ENCODE measurements at places on chromosomes 2 and 18.

DNA sequence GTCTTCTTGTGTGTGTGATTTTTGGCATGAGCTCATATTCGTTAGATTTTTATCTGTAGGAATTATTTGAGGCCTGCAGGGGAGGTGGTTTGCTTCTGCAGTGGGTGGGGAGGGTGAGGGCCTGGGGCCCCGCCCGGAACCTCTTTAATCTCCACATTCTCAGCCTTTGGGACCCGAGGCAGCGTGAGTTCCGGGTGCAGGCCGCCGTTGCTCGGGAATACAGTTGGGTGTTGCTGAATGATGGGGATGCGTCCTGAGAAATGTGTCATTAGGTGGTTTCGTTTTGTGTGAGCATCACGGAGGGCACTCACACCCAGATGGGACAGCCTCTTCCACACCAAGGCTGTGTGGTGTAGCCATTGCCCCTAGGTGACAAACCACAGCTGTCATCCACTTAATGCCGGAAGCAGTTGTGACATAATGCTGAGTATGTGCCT, 13.7 kb upstream of the GAL3ST2 start:
- no peak overlapping the region for H3K4me3 ChIP-seq
- H3K27me3 ChIP-seq, result peaks cover 3% of the 10 kb centered on the region
- H3K4me1 ChIP-seq, result peaks cover 5% of the 10 kb centered on the region
- no peak for DNase-seq
- peaks cover 20% of the 10 kb centered on the region for H3K36me3 ChIP-seq

DNA sequence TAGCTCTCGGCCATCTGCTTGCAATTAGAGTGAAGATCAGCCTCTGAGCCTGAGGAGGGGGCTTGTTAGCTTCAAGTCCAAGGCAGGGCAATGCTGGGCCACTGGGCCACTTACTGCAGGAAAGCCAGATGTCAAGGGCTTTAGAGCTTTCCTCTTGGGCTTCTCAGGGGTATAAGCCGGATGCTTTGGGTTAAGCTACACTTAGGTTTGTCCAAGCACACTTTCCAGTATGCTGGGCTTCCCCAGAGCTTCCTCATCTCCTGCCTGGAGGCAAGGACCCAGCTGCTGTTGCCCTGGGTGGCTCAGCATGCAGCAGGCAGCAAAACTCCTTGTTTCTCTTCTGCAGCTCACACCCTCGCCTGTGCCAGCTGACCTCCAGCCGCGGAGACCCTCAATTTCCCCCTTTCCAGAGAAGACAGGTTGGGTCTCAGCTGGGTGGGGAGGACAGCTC, 29.0 kb upstream of the ATOH8 start:
- no peaks in the 10 kb centered on the region for H3K36me3 ChIP-seq
- H3K4me3 ChIP-seq, result no peak overlapping the region
- H3K27ac ChIP-seq, result no peak overlapping the region

DNA sequence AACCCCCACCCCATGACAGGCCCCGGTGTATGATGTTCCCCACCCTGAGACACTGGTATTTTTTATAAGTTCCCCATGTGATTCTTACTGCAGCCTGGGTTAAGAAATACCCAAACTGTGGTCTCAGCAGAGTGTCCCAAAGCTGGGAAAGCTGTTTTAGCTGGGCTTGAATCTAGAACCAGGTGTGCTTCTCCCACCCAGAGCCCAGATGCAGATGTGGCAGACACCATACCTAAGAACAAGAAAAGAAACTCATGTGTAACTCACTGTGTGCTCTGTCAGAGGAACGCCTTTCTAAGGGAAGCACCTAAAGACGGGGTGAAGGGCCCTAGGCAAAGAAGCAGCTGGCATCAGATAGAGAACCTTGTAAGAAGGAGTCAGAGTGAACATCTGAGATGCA, 23.9 kb downstream of the DOK1 start:
- H3K27ac ChIP-seq, result no peak overlapping the region
- H3K36me3 ChIP-seq, result no peaks in the 10 kb centered on the region
- no peak overlapping the region for H3K4me3 ChIP-seq
- no peak for DNase-seq
- H3K4me1 ChIP-seq, result peaks cover 10% of the 10 kb centered on the region

DNA sequence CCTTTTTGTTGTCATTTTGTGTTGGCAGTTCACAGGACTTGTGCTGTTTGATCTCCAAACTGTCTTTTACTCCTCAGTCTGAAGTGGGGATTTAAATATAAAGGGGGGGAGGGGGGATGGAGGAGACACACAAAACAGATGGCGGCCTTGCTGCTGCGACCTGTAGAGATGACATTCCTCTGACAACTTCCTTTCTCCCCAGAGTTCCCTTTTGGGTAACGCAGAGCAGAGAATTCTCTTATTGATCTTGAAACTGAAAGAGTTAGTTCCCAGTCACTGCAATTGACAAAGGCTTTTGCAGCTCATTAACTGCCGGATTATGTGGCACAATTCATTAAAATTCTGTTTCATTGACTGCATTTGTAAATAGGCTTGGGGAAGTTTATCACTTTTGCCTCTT, 279.3 kb downstream of the TSN start:
- no peak for DNase-seq
- no peak overlapping the region for H3K4me3 ChIP-seq
- no peak overlapping the region for H3K27ac ChIP-seq
- H3K27me3 ChIP-seq, result no peaks in the 10 kb centered on the region
- peaks cover 34% of the 10 kb centered on the region for H3K4me1 ChIP-seq
- H3K36me3 ChIP-seq, result no peaks in the 10 kb centered on the region

DNA sequence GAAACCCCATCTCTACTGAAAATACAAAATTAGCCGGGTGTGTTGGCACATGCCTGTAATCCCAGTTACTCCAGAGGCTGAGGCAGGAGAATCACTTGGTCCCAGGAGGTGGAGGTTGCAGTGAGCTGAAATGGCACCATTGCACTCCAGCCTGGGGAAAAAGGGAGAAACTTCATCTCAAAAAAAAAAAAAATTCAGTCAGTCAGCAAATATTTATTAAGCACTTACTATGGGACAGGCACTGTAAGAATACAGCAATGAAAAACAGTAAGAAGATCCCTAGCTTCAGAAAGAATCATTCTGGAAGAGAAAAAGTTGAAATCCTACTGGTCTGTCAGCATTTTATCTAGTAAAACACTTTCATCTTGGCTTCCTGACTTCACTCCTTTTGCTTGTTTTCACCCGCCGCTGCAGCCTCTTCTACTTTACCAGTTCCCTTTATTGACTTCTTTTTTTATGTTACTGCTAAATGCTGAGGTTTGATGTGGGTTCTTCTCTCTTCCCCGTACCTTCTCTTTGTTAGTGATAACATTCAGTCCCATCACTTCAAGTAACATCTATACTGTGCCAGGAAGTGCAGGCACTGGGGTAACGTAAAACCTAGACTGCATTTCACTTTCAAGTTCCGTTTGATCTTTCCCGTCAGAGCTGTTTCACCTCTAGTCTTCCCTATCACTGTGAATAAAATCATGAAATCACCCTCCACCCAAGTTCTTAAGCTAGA, 10.8 kb upstream of the TAF4B start:
- peak overlapping the region; percentile 3 for H3K27ac ChIP-seq
- no peaks in the 10 kb centered on the region for H3K36me3 ChIP-seq
- H3K4me3 ChIP-seq, result no peak overlapping the region
- no peak for DNase-seq
- H3K4me1 ChIP-seq, result peaks cover 4% of the 10 kb centered on the region
